ENCODE measurements at places on chromosomes 5 and 9.

DNA sequence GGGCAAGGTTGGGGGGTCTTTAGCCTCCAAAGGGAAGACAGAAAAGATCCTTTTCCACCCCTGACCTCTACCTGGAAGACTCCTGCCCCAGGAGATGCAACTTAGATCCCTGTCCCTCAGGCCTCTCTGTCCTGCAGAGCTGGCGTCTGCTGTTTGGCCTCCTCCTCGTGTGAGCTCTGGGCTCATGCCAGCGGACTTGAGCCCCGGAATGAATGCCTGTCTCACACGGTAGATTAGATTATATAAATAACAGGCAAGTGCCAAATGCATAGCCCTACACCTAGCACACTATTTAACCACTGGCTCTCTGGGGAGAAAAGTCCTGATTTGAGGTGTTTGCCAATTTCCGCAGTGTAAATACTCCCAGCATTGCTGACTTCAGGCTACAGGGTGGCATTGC lies 1.4 kb upstream of the WNK2 start:
- ATAC-seq: no peak

- no peak for ATAC-seq
Observed at GRCh38 chr9:126915281-126915816, 767 bp downstream of the RALGPS1 start.

DNA sequence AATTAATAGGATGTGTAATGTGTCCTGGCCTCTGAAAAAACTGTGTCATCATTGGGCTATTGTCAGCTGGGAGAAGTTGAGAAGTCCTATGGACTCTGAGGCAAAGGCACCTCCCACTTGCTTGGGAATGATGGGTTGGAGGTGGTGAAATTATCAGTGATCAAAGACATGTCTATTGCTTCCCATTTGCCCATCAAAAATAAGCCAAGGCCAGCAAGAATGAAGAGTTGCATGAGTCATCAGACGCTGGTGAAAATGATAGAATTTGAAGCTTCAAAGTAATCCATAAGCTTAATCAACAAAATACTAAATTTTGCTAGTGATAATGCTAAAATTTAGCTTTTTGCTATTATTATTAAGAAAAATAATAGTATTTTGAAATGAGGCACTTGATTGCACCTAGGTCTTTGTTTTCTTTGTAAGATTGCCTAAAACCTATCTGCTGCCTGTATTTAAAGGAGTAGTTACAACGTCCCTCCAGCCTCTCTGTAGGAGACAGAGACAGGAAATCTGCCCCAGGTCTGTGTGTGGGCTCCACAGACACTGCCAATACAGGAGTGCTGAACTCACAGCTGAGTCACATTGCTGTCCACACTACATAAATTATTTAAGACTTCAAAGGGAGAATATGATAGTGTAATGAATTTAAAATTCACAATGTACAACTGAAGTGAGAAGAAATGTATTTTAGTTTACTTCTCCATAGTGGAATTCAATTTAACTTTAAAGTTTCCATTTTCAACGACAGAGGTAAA lies 48.4 kb upstream of the APC start:
- peak; percentile 35 for ATAC-seq

GRCh38 chr9:37056046-37056920 lies 22.2 kb upstream of the PAX5 start:
- no peak for ATAC-seq

- no peak for ATAC-seq
Observed at GRCh38 chr5:176425138-176425537, 8.8 kb upstream of the CLTB start.

DNA sequence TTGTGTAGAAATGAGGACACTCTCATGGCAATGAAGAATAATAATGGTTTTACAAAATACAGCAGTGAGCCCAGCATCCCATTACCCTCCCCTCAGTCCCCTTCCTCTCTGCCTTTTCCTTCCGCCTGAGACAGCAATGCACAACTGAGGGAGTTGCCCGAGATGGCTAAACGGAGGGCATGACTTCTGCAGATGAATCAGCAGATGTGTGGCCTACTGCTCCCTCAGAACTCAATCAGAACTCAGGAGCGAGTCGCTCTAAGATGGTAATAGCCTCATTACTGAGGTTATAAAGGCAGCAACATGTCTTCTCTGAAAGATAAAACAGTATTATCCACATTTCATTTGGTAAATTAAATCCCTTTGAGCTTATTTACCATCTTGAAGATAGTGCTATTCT lies 326.6 kb downstream of the ENC1 start:
- no peak for ATAC-seq

DNA sequence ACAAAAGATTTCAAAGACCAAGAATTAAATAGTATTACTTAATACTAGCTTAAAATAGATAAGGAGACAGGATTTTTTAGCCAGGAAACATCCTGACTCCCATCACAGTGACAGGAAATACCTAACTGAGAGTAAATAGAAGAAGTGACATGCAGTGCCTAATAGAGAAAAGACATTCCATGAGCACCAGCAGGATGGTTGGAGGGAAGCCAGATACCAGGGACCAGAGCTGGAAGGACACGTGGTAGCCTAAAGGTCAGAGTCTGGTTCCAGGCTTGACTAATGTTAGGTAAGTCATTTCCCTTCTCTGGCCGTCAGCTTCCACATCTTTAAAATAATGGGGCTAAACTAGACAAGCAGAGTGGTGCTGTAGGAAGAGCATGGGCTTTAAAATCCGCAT lies 41.6 kb downstream of the CDK5RAP2 start:
- peak; percentile 67 for ATAC-seq

DNA sequence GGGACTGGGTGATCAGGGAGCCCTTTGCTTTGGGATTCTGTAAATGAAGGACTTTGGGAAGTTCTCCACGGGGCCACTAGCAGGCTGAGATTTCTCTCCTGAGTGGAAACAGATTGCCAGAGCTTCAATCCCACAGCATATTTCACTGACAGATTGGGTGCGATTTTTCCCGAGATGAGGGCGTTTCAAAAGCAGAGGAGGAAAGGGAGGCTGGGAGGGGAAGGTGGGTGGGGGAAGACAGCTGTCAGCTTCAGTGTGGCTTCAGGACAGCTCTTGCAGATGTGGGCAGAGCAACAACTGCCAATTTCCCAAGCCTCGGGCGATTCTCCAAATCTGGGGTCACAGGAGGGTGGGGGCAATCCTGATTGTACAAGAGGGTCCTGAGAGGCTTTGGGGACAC lies 258.5 kb upstream of the ADRA1B start:
- no peak for ATAC-seq

- no peak for ATAC-seq
Observed at GRCh38 chr9:14438232-14439021, 124.5 kb upstream of the NFIB start.

DNA sequence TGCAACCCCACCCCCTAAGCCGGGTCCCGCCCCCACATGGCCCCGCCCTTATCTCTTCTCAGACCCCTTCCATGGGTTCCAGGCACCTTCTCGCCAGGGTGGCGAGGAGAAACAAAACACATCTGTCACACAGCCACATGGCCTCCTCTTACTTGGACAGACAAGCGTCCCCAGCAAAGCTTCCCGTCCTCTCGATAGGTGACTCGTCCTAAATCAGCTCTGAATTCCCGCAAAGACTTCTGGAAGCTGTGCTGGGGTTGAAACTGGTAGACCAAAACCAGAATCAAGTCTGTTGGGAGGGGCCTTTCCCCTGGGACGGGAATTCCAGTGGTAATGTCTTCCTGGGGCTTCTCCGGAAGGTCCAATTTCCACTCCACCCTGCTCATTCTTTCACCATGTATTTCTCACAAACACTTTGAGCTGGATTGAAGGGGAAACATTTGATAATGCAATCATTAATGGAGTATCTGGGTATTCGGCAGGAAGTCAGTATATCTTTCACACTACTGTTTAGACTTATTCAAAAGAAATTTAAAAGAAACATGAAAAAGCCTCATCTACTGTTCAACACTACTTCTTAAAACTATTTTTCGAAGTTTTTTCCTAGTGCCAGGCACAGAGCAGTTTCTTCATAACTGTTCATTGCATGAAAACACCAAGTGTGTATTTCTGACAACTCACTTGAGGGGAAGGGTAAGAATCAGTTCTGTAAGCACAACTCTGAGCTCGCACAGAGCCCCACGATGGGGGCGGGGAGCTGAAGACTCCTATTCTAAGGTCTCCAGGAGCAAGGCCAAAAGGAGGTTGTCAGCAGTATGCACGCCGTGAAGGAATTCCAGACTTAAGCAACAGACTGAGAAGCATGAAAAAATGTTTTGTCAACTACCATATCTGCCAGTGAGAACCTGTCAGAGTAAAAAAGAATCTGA lies 644 bp upstream of the CTNNAL1 start:
- ATAC-seq: no peak

GRCh38 chr9:88420227-88420626 lies 32.0 kb downstream of the SPIN1 start:
- no peak for ATAC-seq

GRCh38 chr9:136666372-136667213 lies 3.9 kb downstream of the EGFL7 start:
- no peak for ATAC-seq

GRCh38 chr5:90830058-90830457 lies 271.5 kb downstream of the ADGRV1 start:
- no peak for ATAC-seq

GRCh38 chr9:136444102-136444501 lies 4.5 kb upstream of the INPP5E start:
- no peak for ATAC-seq

DNA sequence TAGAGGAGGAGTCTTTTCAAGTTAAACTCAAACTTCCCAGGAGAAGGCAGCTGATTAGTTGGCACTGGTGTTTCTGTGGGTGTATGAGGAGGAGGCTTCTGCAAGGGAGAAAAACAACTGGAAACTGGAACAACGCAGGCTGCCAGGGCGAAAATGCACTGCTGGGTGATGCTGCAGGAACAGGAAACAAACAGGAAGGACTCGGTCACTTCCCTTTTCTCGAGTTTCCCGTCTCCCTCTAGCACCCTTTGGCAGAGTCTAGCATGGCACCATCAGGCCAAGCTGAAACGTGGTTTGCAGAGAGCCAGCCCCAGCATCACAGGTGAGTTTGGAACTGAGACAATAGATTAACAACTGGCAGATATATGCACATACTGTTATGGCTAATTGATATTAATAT lies 77.5 kb upstream of the CAST start:
- no peak for ATAC-seq

DNA sequence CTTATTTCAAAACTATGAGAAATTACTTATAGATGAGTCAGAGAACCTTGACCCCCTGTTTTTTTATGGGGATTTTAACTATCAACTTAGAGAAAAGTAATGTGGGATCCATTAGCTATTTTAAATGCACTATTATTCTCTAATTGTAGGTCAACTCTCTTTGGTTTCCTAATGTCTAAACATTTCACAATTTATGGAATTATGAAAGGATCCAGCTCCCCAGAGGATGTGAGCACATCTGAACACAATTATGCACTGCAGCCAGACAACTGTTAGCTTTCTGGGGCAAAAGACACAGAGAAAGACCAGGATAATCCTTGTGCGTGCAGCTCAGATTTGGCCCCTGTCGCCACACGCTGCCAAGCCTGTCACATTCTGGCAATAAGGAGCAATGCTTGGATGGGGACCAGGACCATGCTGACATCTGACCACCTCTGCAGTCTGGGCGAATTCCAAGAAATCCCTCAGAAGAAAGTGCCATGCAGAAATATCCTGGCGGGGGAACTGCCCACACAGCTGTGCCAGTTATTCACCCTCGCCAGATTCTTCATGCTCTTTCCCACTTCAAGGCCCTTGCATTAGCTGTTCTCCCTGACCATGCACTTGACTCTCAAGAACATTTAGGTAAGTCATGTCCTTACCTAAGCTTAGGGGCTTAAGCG lies 22.2 kb upstream of the CMBL start:
- peak; percentile 89 for ATAC-seq

GRCh38 chr9:17613758-17614157 lies 34.9 kb downstream of the SH3GL2 start:
- no peak for ATAC-seq

DNA sequence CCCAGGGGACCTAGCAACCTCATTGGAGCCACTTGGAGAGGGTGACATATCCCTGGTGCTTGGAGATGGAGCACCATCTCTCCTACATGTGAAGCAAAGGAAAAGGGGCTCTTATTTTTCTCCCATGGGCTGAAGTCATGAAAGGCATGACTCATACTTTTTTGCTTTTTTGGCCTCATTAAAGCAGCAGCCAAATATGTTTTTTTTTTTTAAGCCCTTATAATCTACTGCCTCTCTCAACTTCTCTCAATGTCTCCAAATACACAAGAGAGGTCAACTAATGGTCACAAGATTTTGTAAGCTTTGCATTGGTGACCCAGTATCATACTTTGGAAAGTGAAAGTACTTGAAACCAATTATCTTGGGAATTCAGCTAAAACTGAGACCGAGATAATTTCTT lies 1.6 kb upstream of the CFAP90 start:
- ATAC-seq: no peak

GRCh38 chr5:96149546-96149945 lies 187.9 kb upstream of the ELL2 start:
- no peak for ATAC-seq

- ATAC-seq: no peak
Observed at GRCh38 chr9:96719921-96720320, 58.0 kb downstream of the ZNF510 start.

GRCh38 chr9:36839131-36839885 lies 194.8 kb downstream of the PAX5 start:
- ATAC-seq: no peak

GRCh38 chr5:131430794-131431193 lies 166.9 kb downstream of the CDC42SE2 start:
- ATAC-seq: no peak

DNA sequence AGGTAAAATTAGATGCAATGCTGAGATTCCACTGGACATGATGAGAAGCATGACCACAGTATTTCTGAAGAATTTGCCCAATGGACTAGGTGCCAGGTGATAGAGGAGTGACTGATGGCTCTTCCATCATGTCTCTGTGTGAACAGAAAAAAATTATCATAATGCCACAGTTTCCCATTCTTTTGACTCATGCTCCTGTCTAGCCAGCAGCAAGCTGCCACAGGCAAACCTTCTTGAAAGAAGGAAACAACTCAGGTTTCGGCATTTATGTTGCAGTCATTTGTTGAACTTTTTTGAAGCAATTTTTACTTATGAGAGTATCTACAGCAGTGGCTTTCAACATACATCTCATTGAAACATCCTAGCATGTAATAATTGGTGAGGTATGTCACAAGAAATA lies 284.8 kb upstream of the CD180 start:
- ATAC-seq: no peak

DNA sequence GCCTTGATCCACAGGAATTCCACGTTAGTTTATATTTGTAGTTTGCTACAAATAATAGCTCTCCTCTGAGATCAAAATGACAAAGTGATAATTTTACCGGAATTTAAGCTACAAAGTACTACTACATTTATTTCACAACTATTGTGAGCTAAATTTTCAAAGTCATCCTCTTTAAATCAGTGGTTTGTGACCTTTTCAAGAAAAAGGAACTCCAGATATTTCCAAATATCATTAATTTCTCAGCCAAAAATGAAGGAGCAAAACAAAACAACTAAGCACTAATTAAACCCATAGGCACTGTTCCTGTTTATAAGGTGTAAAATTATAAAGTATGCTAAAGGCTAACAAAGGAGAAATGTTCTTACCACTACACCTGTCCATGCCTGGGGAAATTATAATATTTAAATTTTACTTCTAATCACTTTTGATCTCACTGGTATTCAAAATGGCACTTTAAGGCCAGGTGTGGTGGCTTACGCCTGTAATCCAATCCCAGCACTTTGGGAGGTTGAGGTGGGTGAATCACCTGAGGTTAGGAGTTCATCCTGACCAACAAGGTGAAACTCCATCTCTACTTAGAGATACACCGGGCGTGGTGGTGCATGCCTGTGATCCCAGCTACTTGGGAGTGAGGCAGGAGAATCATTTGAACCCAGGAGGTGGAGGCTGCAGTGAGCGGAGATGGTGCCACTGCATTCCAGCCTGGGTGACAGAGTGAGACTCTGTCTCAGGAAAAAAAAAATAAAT lies 77.5 kb downstream of the CEMIP2 start:
- ATAC-seq: no peak

- ATAC-seq: peak; percentile 87
Observed at GRCh38 chr9:14400658-14400995, 86.7 kb upstream of the NFIB start.

All from SK-N-SH treated with all-trans-retinoic acid at 6 μM for 48 hours (cell line).